ENCODE measurements at places on chromosomes 12 and 14.

DNA sequence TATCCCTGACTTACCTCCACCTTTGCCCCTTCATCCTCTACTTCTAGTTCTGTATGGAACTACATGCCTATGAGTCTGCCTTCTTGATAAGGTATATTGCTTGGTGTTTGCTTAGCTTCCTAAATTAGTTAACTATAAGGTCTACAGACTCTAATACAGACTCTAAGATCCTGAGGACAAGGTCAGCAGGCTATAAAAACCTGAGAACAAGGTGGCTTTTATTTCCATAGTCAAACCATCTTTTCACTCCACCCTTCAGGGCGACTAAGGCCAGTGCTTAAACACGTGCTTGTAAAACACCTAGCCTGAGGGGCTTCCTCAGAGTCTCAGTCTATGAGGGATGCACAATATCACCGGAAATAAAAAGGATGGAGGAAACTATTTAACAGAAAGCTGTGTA is 36.1 kb upstream of the COL2A1 start:
- no peak for DNase-seq

DNA sequence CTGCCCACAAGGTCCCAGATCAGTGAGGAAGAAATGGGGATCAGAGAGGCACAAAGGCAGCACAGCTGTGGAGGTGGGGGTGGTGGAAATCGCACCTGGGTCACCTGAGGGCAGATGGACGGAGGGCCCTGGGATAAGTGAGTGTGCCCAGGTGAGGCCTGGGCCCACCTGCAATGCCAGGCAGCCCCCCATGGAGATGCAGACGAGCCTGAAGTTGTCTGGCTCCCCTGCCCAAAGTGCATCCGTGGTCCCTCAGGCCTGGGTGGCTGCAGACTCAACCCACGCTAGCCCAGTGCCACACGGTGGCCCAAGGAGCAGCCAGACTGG is 84.9 kb downstream of the NCOR2 start:
- no peak for DNase-seq

DNA sequence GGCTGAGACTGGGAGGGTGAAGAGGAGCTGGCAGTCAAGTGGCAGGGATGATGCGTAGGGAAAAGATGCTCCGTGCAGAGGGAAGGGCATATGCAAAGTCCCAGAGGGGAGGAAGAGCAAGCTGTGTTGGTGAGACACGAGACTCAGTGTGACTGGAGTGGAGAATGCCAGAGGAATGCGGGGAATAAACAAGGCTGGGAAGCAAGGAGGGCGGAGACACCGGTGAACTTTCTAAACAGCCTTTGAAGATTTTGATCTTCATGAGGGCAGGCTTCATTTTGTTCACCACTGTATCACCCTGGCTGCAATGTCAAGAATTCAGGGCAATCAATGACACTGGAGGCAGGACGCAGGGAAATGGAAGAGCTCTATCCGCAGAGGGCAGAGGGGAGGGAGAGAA is 535.8 kb downstream of the FUT8 start:
- no peak for DNase-seq

- no peak for DNase-seq
Measured at GRCh38 chr14:71629765-71630492, 302.3 kb upstream of the RGS6 start.
